ENCODE measurements at places on chromosomes 1 and 21.

- DNase-seq, result no peak
Measured at GRCh38 chr1:53639251-53639763, 99.7 kb downstream of the GLIS1 start.

GRCh38 chr21:44618504-44618903 is 6.6 kb downstream of the KRTAP10-8 start:
- DNase-seq, result no peak

- no peak for DNase-seq
Measured at GRCh38 chr1:94245747-94246438, 8.5 kb upstream of the ARHGAP29 start.

DNA sequence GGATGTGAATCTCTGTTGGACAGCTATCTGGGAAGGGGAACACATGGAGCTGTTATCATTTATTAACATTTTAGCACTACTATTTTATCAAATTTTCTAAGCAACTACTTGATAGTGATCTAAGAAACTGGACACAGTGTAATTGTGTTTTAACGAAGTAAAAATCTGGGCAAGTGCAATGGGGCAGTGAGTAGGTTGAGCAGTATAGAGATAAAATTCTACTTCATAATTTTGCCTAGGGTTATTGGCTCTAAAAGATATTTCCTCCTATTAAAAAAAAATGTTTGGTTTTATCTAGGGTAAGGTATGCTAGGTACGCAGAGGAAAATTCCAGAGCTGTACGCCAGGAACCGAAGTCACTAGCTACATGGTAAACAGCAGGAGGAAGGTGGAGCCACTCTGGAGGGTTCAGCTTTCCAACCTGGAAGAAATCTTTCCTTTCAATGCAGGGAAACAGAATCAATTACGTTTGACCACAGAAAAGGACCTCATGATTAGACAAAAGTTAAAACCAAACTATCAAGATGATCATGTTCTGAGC is 43.3 kb downstream of the BCAR3 start:
- no peak for DNase-seq

GRCh38 chr1:19067912-19068638 is 111.6 kb upstream of the IFFO2 start:
- DNase-seq, result no peak

DNA sequence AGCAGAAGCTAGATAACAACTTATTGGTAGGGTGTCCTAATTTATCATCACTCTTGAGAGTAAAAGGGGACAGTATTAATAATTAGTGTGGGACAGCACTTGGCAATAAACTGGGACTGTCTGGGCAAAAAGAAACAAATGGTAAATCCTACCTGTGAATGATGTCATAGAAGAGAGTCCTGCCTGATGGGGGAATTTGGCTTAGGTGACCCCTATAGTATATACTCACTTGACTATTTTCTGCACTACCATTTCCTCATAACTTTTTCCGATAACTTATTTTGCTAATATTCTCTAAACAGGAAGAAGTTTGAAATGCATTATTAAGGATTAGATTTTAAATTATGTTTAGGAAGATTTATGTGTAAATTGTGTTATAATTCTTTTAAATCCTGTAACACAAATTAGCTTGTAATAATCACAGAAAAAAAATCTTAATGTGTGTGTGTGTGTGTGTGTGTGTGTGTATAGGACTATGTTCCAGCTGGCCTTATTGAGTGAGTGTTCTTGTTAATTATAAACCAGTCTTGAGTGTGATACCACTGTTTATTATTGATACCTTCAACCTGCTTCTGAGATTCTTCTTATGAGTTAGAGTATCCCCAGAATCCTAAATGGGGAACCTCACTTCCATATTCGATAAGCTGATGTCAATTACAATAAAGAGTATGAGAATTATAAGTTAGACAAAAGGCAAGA is 144.2 kb upstream of the C1orf105 start:
- no peak for DNase-seq

DNA sequence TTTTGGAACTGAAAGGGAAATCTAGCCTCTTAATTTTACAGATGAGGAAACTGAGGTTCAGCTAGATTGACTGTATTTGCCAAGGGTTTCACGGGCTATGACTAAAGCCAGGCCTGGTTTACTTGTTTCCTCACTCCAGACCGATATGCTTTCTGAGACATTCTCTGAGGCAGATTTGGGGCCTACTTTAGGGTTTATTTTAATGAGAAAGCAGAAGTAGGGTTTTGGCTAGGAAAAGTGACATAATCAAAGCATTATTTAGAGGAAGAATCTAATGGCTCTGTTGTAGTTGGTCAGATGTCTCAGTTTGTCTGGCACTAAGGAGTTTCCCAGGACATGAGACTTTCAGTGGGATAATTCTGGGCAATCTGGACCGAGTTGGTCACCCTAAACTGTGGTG is 1.5 kb upstream of the RPTN start:
- no peak for DNase-seq

DNA sequence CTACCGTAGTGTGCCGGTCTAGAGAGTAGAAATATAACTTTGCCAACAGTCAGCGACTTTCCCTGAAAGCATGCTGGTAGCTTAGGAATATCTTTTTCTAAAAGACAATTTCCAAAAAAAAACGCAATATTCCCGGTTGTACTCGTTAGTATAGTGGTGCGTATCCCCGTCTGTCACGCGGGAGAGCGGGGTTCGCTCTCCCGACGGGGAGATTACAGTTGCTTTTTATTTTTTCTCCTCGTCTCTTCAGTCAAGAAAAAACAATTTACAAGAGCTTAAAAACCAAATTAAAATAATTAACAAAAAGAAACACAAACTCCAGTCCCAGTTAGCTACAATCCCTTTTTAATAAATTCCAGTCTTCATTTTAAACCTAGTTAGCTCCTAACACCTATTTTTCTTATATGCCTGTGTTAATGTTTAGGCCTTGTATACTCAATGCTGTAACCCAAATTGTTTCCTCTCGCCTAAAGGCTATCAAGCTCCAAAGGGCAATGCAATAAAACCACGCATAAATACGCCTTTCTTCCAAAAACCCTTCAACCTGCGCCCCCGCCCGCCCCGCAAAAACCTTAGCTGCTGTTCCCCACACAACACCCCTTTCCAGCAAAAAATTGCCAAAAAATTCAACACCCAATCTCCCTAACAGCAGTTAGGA is 7.8 kb downstream of the HSPA6 start:
- no peak for DNase-seq

DNA sequence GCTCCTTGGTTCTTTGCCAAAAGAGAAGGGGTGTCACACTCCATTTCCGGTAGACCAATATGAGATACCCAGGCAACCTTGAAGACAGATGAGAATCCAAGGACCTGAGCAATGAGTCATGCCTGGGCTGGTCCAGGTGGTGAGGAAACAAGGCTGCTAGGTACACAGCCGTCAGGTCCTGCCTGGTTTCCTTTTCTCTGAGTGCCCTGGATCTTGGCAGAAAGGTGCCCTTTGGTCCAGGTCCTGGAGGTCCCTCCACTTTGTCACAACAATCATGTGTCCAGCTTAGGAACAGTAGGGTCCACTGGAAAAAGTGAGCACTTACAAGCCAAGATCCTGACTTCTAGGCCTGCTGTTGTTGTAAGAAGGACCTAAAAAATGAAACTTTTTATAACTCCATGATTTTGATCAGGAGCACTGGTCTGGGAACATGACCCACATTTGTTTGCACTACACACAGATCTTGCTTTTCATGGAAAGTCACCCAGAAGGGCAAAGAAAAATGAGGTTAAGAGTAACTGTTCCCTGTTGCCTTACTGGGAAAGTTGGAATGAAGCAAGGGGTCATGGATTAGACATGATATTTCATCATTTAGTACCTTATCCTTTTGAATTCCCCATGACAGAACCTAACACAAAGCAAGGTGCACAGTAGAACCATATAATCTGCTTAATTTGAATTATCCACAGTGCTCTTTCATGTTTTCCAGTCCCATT is 94.7 kb downstream of the PAPPA2 start:
- no peak for DNase-seq

GRCh38 chr1:202315576-202316168 is 26.1 kb downstream of the UBE2T start:
- DNase-seq, result peak; percentile 77

- no peak for DNase-seq
Measured at GRCh38 chr1:228084325-228084724, 1.8 kb downstream of the ARF1 start.

GRCh38 chr1:203199816-203200571 is 13.5 kb upstream of the CHI3L1 start:
- DNase-seq, result no peak

DNA sequence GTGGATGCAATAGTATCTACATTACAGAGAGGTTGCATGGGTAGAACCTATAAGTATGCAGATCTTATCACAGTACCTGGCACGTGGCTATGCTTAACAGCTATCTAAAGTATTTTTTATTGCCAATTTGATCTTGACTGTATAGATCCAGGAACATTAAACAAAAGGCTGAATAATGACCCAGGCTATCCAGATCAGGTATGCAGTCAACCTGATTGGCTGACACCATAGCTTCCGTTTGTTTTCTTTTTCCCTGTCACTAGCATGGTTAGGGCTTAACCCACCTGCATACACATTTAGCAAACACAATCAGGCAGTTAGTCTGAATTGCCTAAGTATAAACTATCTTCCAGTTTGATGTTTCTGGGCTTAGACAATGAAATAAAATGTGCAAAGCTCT is 264.9 kb upstream of the PLXNA2 start:
- no peak for DNase-seq

GRCh38 chr1:84278905-84279304 is 22.6 kb upstream of the SAMD13 start:
- no peak for DNase-seq

GRCh38 chr1:37498872-37499617 is 15.5 kb downstream of the MEAF6 start:
- no peak for DNase-seq

DNA sequence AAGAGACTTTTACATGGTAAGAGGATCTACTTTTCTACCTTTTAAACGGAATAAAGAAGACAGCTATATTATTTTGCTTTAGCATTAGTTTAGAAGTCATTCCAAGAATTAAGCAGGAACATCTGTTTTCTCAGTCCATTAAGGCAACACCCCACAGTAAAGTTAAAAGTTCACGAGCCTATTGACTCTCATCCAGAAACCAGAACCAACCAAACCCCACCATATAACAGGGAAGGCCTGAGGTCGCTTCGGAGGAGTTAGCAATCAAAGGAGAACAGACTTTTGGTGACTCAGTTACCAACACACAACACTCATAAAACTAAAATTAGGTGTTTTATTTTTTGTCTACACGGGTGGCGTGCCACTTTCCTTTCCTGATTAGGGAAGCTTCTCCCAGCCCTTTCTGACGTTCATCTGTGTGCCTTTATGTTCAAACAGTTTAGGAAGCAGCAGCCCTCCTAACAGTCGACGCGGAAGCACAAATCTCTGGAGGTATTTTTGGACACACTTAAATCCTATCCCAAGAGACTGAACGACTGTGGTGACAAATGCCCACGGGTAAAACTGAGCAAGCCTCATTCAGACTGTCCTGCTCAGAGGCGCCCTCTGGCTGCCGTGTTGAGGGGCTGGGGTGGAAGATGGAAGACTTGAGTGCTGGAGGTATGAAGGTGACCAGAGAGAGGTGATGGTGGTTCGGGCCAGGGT is 8.6 kb upstream of the PLA2G2C start:
- DNase-seq, result no peak

- no peak for DNase-seq
Measured at GRCh38 chr1:101136271-101136670, 100.5 kb upstream of the S1PR1 start.
